ENCODE measurements at places on chromosomes 1 and 21. TPM values are rescaled to one million over a fixed set of nuclear protein-coding genes. Genes with fewer than 3 reads are reported as not detected.
A peak's percentile ranks its signal among the peaks of the same experiment; 100 is the strongest.

NBPF10 gene
- total RNA-seq, result 3.4 TPM

- no peaks in the 10 kb centered on the region for H3K27me3 ChIP-seq
- peaks cover 5% of the 10 kb centered on the region for H3K4me1 ChIP-seq
- H3K36me3 ChIP-seq, result peaks cover 8% of the 10 kb centered on the region
- peak overlapping the region; percentile 100 for H3K27ac ChIP-seq
- peak; percentile 42 for DNase-seq
These were observed 320 bp downstream of the C1orf174 start for GRCh38 chr1:3899754-3900149.

DNA sequence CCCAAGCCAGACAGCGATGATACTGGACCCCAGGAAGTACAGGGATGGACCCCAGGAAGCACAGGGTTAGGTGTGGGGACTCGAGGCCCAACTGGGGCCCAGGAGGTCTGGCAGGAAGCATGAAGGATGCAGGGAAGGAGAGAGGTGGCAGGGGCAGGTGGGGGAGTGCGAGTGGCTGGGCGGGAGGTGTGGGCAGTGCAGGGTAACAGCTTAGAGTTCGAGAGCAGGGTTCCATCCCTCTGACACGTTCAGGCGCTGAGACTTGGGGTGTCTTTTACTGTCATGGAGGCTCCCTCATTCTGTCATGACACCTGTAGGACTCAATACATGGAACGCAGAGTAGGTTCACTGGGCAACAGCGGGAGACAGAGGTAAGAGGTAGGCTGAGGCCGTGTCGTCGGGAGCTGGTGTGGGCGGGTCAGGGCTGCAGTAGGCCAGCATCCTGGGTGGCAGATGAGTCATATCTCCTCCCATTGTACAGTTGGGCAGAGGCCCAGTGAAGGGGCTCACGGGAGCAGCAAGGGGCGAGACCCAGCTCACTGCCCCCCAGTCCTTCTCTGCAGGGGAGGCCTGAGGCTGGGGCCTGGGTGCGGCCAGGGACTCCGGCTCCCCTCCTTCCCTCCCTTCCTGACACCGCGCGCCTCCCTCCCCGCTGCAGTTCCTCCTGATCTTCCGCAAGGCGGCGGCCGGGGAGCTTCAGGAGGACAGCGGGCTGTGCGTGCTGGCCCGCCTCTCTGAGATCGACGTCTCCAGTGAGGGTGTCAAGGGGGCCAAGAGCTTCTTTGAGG, 11.6 kb upstream of the CTRC start:
- DNase-seq, result no peak
- no peak overlapping the region for H3K4me3 ChIP-seq
- H3K4me1 ChIP-seq, result peaks cover 14% of the 10 kb centered on the region
- peaks cover 4% of the 10 kb centered on the region for H3K36me3 ChIP-seq
- H3K27ac ChIP-seq, result peak overlapping the region; percentile 89

DNA sequence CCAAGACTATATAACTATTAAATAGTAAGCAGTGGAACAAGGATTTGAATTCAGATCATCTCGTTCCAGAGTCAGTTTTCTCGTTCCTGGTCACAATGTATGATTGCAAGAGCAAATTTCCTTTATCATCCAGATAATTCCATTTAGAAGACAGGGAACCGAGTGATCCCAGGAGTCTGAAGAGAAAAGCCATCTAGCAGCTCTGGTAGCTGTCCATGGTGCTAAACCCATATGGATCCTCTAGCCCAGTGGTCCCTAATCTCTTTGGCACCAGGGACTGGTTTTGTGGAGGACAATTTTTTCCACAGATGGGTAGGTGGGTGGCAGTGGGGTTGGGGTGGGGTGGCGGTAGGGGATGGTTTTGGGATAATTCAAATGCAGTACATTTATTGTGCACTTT, 229.4 kb downstream of the PTPRU start:
- no peak overlapping the region for H3K27ac ChIP-seq
- peaks cover 19% of the 10 kb centered on the region for H3K4me1 ChIP-seq
- peaks cover 5% of the 10 kb centered on the region for H3K36me3 ChIP-seq
- no peak overlapping the region for H3K4me3 ChIP-seq

LCE3E gene
- not detected for total RNA-seq

CD1D gene
- not detected for total RNA-seq
